ENCODE measurements at places on chromosomes 6 and 20.
A peak's percentile ranks its signal among the peaks of the same experiment; 100 is the strongest.

- no peak for DNase-seq
These were observed 142.2 kb downstream of the NFATC2 start for GRCh38 chr20:51400051-51400926.

DNA sequence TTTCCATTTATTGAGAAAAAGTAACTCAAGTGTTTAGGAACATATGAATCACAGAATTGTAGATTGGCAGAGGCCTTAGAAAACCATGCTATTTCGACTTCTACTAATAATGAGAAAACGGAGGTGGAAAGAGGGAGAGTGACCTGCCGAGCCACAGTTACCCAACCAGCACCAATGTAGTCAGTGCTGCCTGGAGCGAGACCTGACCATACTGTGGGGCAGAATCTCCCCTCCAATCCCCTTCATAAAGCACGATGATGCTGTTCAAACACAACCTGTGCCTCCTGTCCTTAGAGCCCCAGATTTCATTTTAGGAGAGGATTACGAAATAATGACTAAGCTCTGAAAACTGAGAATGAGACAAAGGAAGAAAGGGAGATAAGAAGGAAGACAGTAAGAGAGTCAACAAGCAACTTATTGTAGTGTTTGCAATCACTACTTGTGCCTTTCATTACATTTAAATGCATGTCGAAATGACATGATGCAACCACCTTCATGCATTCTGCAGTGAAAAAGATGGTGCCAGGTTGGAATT is 70.6 kb downstream of the ATXN1 start:
- DNase-seq, result no peak

- DNase-seq, result no peak
These were observed 208.2 kb downstream of the COL12A1 start for GRCh38 chr6:74997646-74998045.

DNA sequence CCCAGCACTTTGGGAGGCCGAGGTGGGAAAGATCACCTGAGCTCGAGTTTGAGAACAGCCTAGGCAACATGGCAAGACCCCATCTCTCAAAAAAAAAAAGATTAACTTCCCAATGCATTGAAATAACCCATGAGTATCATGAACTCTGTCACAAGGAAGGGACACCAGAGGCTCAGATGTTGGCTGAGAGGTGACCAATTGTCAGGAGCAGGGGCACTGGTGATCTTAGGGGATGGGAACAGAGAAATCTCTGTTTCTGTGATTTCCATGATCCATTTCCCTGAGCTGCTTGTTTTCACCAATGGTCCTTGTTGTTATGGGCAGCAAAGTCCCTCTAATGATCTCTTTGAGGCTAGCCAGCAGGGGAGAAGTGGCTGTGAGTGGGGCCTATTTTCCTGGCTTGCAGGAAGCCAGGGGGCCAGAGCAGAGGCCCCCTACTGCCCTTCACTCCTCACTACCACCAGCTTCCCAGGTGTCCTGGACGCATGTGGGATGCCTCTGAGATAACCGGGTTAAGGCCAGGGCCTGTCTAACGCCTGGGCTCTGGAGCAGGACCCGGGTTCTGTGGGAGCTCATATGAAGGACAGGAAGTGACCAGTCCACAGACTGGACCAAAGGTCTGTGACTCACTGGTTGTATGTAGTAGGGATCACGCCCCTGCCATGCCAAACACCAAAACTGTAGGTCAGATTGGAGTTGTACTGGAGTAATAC is 54.4 kb downstream of the PCNA start:
- DNase-seq, result peak; percentile 22
